ENCODE measurements at places on chromosomes 11 and 22.

- no peak for DNase-seq
Measured at GRCh38 chr22:30575859-30576258, 1.4 kb upstream of the GAL3ST1 start.

DNA sequence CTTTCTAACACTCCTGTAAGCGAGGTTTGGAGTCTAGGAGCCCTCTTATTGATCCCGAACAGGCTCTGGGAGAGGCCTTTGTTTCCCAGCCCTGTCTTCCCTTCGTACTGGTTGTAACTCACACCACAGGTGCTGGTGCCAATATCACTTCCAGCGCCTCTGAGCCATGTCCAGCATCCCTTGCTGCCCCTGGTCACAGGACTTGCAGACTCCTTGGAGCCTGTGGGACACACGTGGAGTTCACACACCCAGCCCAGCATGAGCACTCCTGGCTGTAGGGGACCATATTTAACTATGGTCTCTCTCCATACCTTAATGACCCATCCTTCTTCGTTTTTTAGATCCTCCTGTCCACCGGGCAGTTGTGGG, 2.2 kb downstream of the ZBTB16 start:
- no peak for DNase-seq

DNA sequence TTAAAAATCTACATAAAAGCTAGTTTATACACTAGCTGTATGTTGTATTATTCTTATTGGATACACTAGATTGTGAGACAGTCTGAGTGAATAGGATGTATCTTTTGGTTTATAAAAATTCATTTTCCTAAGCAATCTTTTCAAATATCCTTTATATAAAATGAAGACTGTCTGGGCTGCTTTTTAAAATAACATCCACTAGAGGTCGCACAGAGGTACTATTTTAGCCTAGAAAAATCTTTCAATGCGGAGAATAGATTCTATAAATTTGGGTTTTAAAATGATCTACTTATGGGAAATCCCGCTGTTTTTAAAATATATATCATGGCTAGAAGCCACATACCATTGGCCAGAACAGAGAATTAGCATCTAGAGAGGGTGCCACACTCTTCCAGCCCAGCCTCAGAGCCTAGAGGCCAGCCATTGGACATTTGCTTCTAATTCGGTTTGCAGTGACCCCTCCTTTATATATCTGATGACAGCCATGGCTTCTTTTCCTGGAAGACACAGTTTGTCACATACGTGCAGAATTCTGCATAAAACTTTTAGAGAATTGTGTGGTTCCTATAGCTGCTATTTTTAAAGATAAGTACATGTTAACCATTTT, 7.3 kb downstream of the C11orf97 start:
- no peak for DNase-seq

GRCh38 chr11:101345891-101346290, 216.3 kb upstream of the PGR start:
- no peak for DNase-seq

- DNase-seq: no peak
Measured at GRCh38 chr22:43338766-43339345, 4.3 kb downstream of the SCUBE1 start.

DNA sequence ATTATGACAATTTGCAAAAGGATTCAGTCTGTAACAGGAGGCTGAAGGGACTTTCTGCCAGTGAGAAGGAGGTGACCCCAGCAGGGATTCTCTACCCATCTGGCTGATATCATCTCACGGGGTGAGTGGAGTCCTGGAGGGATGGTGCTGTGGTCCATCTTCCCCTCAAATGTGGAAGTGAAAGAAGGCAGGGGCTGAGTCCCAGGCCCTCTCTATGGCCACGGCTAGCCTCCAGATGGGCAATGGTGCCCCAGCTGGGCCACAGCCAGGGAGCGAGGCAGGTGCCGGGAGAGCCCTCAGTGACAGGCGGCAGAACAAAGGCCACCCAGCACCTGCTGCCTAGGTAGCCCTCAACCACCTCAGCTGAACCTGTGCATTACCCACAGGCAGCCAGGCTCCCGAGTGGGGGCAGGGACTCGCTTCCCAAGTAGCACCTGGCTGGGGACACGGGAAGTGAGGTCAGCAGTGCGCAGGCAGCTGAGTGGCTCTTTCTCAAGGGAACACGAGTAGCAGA, 6.7 kb downstream of the NECTIN1 start:
- no peak for DNase-seq

GRCh38 chr11:74380746-74381439, 17.3 kb downstream of the PGM2L1 start:
- DNase-seq: no peak

DNA sequence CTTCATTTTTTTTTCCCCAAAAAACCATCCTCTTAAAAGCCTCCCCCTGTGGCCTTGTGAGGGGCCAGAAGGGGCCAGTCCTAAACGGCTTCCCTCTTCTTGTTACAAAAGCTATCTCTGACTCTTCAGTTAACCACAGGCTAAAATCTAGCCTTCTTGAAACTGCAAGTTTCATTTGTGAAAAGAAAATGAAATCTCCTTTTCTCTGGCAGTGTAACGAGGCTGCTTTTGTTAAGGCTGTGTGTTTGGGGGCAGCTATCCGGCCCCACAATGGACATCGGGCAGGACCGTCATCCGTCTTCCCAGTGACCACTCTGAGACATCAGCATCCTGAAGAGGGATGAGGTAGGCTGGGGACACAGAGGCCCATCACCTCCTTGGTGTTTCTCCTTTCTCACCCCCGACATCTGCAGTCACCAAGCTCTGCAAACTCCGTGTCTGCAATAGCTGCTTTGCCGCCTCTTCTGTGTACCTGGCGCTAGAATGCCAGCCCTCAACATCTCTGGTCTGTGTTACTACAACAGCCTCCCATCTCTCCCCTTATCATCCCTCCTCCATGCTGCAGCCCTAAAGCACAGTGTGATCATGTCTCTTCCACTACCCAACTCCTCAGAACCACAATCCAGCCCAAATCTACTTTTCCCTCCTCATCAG, 94.0 kb downstream of the RCN1 start:
- DNase-seq: no peak

GRCh38 chr11:78916759-78917158, 342.1 kb upstream of the NARS2 start:
- DNase-seq: no peak

DNA sequence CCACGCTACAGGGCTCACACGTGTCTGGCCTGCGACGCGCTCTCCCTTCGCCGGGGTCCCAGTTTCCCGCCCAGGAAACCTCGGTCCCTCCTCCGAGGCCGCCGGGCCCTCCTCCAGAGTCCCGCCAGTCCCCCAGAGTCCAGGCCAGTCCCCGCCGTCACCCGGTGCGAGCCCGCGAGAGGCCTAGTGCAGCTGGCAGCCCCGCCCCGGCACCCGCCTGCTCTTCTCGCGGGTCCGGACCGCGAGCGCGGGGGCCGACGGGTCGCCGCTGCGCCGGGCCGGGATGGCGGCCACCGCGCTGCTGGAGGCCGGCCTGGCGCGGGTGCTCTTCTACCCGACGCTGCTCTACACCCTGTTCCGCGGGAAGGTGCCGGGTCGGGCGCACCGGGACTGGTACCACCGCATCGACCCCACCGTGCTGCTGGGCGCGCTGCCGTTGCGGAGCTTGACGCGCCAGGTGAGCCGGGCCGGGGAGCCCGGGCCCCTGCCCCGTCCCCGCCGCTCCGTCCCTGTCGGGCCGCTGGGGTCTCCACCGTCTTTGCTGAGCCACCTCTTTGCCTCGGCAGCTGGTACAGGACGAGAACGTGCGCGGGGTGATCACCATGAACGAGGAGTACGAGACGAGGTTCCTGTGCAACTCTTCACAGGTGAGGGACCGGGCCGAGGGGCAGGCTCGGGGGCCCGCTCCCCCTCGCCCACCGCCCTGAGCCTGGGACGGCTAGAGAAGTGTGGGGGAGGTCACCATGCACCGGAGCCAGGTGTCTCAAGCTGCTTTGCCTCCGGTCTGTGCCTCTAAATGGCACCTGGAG, at the start of gene PTPMT1:
PTPMT1 (plus strand) TSS at position 260 of the 809 bp plus-strand sequence; CDS start at position 284, 24 bp downstream.
- DNase-seq: peak; percentile 55

GRCh38 chr22:30459181-30460052, 12.4 kb downstream of the SEC14L3 start:
- no peak for DNase-seq

DNA sequence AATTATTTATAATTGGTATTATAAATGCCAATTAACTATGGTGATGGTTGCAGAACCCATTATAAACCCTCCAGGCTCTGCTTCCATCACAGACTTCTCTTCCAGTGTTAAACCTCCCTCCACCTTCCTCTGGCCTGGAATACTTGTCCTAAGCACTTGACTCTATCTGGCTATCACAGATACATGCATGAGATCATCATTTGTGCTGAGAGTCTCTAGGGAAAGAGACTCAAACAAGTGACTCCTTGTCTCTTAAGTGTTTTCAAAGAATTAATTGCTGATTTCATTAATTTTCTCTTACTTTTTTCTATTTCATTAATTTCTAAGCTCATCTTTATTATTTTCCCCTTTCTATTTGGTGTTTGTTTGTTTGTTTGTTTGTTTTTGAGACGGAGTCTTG, 29.1 kb downstream of the RTL6 start:
- no peak for DNase-seq

DNA sequence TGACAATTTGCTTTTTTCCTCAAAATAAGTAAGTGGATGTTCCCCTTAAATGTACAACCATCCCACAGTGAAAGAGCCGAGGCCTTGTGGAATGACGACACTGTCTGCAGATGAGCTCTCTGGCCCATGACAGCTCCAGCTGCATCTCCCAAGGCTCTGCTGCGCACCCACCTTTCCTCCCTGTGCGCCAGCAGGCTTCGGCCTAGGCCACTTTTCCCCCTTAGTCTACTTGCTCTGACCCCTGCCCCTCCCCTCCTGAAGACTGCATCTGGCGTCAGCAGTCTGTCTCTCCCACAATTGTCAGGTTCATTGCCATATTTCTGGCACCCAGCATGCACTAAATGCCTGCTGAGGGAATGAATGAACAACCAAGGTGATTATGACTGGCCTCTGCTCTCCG, 2.0 kb downstream of the TOP3B start:
- DNase-seq: no peak

DNA sequence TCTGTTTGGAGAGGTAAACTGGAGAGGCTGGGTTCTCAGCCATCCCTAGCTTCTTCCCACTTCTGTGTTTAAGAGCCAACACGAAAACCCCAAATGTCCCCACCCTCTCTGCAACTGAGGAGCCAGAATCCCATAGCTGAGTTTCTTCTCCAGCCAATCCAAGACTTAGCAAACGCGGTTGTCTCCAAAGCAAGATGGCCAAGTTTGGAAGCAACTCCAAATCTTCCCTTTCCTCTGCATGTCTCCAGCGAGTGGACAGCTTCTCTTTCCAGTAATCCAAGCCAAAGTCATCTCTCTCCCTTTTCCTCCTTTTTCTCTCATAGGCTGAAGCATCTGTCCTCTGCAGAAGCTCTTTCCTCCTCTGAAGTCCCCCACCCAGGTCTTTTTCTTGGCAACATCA, 539.2 kb downstream of the MIAT start:
- DNase-seq: no peak

DNA sequence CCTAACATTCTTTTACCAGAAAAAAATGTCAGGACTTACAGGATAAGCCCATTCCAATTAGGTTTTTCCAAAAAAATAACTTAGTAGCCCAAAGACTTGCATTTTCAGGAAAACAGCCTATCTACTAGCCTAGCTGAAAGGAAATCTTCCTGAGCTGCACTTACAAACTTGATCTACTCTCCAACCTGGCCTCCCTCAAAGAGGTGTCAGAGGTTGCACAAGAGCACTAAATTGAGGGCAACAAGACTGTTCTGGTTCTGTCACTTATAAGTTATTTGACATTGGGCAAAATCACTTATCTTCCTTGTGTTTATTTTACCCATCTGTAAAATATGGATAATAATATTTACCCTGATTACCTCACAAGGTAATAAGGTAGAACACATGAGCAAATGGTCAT, 7.9 kb upstream of the SOX6 start:
- no peak for DNase-seq

DNA sequence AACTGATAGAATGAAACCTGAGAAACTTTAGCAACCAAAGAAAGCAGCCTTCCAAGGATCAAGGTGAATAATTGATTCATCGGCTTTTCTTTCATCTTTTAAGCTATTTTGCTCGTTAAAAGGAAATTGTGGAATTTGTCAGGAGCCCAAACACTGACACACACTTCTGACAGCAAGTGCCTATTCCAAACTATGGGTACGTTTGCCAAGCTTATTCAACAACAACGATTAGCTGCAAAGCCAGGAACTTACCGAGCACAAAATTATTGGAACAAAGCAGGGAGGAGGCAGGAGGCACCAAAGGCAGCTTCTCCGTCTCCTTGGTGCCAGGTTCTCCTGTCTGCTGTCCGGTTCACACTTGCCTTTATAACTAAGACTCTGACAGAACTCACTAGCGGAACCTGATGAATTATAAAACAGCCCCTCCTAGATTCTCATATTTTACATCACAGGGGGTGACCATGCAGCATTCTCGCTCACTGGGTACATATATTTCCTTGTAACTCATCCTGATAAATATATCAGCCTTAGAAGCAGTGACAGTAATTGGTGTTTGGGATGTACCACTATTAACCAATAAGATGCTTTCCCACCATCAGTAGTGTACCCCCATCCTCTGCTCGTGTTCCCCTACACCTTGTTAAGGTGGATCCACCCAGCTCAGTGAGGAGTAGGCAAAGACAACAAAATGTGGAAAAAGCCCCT, 395.9 kb upstream of the CCDC90B start:
- DNase-seq: no peak

DNA sequence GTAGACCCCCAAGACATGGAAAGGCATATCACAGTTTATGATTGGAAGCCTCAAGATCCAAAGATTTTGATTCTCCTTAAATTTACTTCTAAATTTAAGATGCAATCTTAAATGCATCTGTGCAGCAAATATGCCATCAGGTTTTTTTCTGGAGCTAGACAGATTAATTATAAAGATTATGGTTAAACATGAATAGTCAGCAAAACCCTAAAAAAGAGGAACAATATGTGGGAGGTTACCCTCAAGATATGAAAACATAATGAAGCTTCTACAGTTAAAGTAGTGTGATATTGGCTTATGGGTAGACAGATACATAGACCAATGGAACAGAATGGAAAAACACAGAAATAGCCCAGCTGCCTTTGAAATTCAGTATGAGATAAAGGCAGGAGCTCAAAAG, 31.7 kb downstream of the OR8B12 start:
- no peak for DNase-seq

DNA sequence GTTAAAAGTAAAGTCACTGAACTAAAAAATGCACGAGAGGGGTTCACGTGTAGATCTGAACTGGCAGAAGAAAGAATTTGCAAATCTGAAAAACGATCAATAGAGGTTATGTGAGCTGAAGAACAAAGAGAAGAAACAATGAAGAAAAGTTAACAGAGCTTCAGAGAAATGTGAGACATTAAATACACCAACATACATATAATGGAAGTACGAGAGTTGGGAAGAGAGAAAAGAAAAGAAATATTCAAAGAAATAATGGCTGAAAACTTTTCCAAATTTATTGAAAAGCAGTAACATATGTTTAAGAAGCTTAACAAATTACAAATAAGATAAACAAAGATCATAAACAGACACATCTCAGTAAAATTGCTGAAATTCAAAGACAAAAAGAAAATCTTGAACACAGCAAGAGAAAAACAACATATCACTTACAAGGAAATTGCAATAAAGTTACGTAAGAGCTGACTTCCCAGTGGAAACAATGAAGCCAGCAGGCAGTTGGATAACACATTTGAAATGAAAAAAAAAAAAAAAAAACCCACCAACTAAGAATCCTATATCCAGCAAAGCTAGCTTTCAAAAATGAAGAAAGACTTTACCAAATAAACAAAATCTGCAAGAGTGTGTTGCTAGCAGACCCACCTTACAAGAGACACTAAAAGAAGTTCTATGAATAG, 56.8 kb downstream of the EMSY start:
- DNase-seq: no peak

Data from T-cell (primary cell).